ENCODE measurements at places on chromosomes 13 and 19. TPM values are rescaled to one million over a fixed set of nuclear protein-coding genes. Genes with fewer than 3 reads are reported as not detected.
A peak's percentile ranks its signal among the peaks of the same experiment; 100 is the strongest.

CASP14 gene
- total RNA-seq = not detected

- H3K27ac ChIP-seq = no peak overlapping the region
- no peaks in the 10 kb centered on the region for H3K4me1 ChIP-seq
- H3K27me3 ChIP-seq = no peaks in the 10 kb centered on the region
- H3K36me3 ChIP-seq = no peaks in the 10 kb centered on the region
Measured at GRCh38 chr13:46964789-46965527, 68.1 kb upstream of the HTR2A start.

DNA sequence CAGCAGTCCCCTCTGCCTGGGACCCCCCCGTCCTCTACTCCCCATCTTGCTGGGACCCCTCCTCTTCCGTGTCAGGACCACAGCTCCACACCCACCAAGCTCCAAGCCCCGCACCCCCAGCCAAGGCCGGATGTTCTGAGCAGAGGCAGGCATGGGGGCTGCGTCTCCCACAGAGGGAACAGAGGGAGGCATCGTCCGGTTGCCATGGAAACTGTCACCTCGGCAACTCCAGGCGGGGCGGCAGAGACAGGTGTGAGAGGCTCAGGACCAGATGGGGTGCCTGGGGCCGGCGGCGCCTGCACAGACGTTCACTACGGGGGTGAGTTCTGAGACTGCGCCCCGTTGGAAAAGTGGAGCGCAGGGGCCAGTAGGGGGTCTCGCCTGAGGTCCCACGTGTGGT is 5.4 kb downstream of the RNU6-9 start:
- H3K4me3 ChIP-seq = no peak overlapping the region
- DNase-seq = peak; percentile 53
- no peak overlapping the region for H3K27ac ChIP-seq
- no peaks in the 10 kb centered on the region for H3K27me3 ChIP-seq
- H3K36me3 ChIP-seq = no peaks in the 10 kb centered on the region
- no peaks in the 10 kb centered on the region for H3K4me1 ChIP-seq

DACH1 gene
- 1.3 TPM for total RNA-seq

DNA sequence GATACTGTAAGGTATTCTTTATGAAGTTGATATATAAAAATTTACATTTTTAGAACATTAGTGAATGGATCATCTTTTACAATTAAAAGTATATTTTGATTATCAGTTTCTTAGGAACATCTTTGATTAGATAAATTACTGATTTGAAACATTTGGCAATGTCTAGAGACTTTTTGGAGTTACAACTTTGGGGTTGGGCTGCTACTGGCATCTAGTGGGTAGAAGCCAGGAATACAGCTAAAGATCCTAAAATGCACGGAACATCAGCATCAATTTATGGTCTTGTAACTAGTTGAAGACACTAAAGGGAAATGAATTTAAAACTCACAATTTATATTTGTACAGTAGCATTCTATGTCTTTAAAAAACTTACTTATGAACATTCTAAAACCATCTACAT is 19.9 kb downstream of the POMP start:
- no peak overlapping the region for H3K4me3 ChIP-seq
- no peaks in the 10 kb centered on the region for H3K4me1 ChIP-seq
- no peaks in the 10 kb centered on the region for H3K27me3 ChIP-seq
- H3K36me3 ChIP-seq = no peaks in the 10 kb centered on the region
- no peak overlapping the region for H3K27ac ChIP-seq

GRCh38 chr13:83943530-83944279 is 61.4 kb upstream of the SLITRK1 start:
- DNase-seq = no peak
- peaks cover 8% of the 10 kb centered on the region for H3K4me1 ChIP-seq
- no peaks in the 10 kb centered on the region for H3K27me3 ChIP-seq

Data from Caco-2 (cell line).